Kidney capillary endothelial cell (primary cell): ENCODE measurements at places on chromosomes 16 and 17.

GRCh38 chr17:27452828-27453227 is 3.4 kb upstream of the KSR1 start:
- no peak for DNase-seq

GRCh38 chr17:61627658-61628057 is 36.6 kb upstream of the NACA2 start:
- no peak for DNase-seq

DNA sequence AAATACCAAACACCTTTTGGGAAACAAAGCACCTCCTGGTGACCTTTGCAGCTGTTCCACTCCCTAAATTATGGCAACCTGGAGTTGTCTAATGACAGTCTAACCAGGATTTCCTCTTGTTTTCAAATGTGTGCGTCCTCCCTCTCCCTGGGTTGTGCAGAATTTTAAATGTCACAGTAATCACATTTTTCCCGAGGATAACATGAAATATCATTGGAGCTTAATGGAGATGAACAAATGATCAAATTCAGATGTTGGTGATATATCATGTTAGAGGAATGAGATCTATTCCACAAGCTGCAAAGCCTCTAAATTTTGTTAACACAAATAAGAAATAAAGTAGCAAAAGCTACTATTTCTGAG is 86.9 kb upstream of the HLF start:
- DNase-seq, result no peak

GRCh38 chr17:5672815-5673430 is 88.6 kb upstream of the NLRP1 start:
- DNase-seq, result no peak

DNA sequence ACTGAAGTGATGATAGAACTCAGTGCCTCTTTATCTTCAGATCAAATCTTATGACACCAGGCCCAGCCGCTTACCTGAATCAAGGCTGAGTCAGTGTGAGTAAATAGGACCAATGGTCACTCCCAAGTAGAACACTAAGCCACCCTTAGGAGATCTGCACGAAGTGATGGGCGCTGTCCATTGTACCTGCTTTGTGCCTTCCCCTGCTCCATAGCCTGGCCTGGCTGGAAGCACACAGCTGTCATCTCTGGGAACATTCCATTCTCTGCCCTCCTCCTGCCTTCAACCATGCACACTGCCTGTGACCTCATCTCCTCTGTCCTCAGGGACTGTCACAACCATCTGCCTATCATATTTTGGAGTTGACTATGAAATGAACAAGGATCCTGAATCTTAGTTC is 279.5 kb upstream of the ASIC2 start:
- DNase-seq, result no peak

GRCh38 chr16:2757344-2757743 is 4.9 kb downstream of the SRRM2 start:
- DNase-seq, result no peak

GRCh38 chr17:1158879-1159278 is 20.9 kb downstream of the ABR start:
- no peak for DNase-seq

GRCh38 chr16:81646561-81646960 is 132.5 kb upstream of the PLCG2 start:
- no peak for DNase-seq

GRCh38 chr16:79286646-79287423 is 313.7 kb downstream of the MAF start:
- no peak for DNase-seq

GRCh38 chr17:78391843-78392242 is 13.4 kb downstream of the PGS1 start:
- peak; percentile 56 for DNase-seq

- DNase-seq, result no peak
These were observed 77.3 kb downstream of the ZDHHC7 start for GRCh38 chr16:84933774-84934631.

DNA sequence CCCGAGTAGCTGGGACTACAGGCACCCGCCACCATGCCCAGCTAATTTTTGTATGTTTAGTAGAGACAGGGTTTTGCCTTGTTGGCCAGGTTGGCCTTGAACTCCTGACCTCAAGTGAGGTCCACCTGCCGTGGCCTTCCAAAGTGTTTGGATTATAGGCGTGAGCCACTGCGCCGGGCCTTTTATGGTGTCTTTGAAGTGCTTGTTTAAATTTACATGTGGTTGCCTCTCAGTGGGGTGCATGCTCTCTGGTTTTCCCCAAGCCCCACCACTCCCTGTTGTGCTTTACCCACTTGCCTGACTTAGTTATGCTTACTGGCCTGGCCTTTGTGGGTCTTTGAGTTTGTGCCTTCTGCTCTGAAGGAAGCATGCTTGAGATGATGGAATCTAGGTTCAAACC is 132.0 kb downstream of the PRKCB start:
- DNase-seq, result no peak

- peak; percentile 30 for DNase-seq
These were observed 11.9 kb downstream of the MT4 start for GRCh38 chr16:56576585-56577299.

DNA sequence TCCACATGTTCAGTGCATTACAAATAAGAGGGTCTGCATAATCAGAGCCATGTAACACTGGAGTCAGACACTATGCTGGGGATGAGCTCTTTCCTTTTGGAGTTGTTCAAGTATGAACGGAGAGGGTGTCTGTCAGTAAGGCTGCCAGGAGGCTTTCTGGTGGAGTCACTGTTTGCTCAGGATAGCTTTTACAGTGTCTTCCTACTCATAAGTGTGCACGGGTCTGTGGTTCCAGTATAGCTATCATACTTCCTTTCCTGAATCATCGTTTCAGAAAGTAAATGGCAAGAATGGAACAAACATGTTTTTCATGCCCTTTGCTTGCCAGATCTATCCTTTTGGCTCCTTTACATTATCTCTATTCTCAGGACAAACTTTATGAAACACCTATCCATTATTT is 152.7 kb upstream of the CDH11 start:
- DNase-seq, result no peak

DNA sequence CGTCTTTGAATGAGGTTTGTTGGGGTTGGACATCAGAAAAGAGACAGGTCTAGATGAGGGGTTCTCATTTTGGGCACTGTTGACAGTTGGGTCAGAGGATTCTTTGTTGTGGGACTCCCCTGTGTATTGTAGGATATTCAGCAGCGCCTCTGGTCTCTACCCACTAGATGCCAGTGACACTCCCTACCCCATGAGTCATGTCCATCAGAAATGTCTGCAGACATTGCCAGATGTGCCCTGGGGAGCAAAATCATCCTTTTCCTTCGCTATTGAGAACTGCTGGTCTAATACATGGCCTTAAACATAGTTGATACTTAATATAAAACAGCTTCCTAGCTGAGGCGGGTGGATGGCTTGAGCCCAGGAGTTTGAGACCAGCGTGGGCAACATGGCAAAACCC is 3.1 kb downstream of the ABAT start:
- DNase-seq, result no peak

DNA sequence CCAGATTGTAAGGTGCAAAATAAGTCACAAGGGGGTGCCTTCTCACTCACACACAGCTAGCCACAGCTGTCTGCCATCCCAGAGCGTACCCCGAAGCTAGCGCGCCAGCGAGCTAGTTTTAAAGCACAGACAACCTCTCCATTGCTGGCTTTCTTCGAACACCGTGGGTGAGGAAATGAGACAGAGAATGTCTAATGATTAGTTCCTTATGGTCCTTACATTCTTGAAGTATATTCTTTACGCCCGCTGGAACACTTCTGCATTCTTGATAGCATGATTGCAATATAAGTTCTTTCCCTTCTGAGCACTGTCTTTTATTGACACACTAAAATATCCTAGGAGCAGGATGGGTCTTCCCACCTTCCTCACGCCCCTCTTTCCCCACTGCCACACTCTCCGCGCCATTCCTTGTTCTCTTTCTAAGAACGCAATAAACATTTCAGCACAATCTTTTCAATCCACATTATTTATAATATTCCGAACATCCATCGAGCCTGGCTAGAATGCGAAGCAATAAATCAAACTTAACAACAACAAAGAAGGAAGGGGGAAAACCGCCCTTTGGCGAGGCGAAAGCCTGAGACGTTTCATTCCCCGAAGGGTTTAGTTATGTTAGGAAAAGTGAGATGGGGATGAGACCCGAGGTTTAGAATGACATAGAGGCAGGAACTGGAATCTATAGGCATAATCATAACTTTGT is 251.3 kb downstream of the NTN1 start:
- DNase-seq, result no peak

GRCh38 chr17:40422990-40423633 is 5.4 kb upstream of the TOP2A start:
- DNase-seq, result no peak

GRCh38 chr16:81737885-81738536 is 41.1 kb upstream of the PLCG2 start:
- peak; percentile 59 for DNase-seq

DNA sequence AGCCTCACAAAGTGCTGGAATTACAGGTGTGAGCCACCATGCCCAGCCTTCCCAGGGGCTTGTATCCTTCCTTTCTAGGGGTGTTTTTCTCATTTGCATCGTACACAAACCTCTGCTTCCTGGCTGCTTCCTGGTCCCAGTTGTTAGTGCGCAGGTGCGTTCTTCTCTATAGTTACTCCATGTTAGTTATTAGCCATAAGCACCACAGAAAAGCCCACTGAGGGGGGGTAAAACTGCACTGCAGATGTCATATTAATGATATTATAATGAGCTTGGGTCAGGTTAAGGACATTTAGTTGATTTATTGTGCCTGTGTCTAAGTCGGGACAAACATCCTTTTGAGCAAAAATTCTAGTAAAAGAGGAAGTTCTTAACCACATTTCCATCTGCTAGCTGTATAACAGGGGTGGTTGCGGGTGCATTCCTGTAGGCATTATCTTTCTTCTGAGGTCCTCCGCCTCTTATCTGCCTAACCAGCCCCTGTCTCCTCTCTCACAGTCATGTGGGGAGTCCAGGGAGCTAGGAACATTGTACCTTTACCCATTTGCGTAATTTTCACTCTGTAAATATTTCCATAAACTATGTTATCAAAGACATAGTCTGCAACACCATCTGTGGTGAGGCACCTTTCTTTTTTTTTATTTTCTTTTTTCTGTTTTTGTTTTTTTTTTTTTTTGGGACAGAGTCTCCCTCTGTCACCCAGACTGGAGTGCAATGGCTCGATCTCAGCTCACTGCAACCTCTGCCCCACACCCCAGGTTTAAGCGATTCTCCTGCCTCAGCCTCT is 23.6 kb upstream of the ATF7IP2 start:
- no peak for DNase-seq

- DNase-seq, result no peak
These were observed 80.8 kb upstream of the CIBAR2 start for GRCh38 chr16:85193115-85193493.

GRCh38 chr17:17062866-17063265 is 20.6 kb downstream of the MPRIP start:
- DNase-seq, result no peak

DNA sequence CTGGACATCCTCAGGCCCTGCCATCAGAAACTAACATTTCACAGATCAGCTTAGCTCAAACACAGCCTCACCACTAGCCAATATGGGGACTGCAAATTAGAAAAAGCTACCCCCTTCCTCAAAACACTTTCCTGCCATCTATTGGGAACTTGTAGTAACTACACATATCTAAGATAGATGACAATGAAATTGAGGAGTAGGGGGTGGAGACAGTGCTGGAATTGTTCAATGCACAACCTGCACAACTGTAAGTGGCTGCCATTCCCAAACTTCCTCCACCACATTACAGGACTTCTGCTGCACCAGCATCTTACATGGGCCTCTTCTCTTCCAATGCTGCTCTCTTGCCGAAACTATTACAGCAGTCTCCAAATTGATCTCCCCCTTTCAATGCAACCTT is 21.9 kb downstream of the AIPL1 start:
- DNase-seq, result peak; percentile 65

- no peak for DNase-seq
These were observed 314.8 kb upstream of the GOT2 start for GRCh38 chr16:59048876-59049275.

- DNase-seq, result no peak
These were observed 33.3 kb downstream of the RHBDL3 start for GRCh38 chr17:32298721-32299579.

- DNase-seq, result peak; percentile 28
These were observed at the start of gene SEZ6L2 for GRCh38 chr16:29899516-29900101. Gene SEZ6L2, minus strand, starts transcription at chr16:29899550. Its CDS starts 531 bp downstream, at chr16:29899019.

DNA sequence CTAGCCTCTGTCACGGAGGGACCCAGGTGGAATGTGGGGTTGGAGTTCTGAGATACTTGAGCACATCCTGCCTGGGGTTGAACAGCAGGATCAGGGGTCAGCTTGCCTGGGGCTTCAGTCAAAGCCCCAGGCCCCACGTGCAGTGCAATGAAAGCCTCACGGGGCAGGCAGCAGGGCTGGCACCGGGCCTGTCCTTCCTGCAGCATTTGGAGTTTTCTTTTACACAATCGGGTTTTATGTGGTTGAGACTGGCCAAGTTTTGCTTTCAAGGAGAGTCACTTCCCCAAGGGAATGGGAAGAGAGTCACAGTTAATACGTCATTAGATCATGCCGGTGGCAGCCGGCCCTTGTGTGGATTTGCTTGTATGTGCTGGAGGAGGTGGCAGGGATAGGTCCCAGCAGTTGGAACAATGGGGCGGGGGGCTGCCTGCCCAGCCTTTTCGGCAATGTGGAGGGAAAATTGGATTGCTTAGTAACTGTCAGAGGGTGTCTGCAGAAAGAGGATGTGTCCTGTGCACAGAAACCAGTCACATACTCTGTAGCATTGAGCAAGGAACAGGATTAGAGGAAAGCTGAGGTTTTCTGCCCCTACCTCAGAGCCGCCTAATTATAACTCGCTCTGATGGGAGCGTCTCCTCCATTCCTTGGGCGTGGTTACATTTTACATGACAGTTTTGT is 4.5 kb downstream of the RMI2 start:
- DNase-seq, result peak; percentile 58

GRCh38 chr17:7988750-7989178 is 13.7 kb upstream of the GUCY2D start:
- DNase-seq, result peak; percentile 81

DNA sequence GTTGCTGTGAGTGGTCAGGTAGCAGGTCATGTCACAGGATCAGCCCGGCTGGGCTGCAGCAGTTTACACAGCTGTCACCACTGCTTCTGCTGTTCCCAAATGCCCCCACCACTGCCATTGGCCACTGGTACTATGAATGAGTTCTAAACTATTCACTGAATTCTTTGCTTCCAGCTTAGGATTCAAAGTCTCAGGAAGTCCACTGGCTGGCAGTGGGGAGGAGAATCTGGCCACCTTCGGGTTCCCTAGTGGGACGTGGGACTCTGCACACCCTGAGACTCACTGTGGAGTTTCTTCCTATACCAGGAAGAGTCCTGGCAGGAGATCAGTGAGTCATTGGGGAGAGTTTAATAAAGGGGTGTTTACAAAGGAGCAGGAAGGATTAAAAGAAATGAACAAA is 6.9 kb downstream of the MT1X start:
- DNase-seq, result no peak

DNA sequence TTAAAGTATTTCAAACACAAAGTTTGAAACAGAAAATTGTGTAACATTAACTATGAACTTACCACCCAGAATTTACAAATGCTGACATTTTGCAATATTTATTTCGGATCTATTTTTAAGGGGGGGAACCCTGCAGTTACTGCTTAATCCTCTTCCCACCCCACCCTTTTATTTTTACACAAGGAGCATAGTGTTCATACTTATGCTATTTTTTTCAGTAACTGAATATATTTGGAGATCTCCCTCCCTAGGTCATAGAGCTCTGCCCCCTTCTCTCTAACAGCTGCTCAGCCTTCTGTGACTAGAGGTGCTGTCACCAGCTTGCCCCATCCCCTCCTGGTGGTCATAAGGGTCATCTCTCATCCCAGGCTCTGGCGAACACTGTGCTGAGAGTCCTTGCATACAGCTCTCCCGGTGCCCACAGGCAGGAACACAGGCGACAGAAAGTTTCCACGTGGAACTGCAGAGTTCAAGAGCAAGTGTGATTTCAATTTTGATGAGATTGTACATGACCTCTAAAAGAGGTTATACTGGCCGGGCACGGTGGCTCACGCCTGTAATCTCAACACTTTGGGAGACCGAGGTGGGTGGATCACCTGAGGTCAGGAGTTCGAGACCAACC is 44.2 kb downstream of the SNX20 start:
- no peak for DNase-seq
